Activated T-helper 1 cell treated with Interleukin-2 at 50 U/mL for 16 hours (primary cell): ENCODE measurements at places on chromosomes 2 and 18.

DNA sequence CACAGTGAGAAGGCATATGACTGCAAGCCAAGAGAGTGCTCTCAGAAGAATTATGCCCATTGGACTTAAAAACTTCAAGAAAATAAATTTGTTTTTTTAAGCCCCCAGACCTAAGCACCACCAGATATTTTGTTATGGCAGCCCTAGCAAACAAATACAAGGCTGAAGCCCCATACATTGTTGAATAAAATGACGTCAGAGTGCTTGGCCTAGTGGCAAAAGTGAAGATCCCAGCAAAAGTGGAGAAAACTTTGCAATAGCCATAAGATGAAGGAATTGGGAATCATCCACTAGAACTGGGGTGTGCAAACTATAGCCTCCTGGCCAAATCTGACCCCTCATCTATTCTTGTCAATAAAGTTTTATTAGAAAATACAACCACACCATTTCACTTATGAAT lies 517.5 kb downstream of the IRS1 start:
- DNase-seq, result no peak

GRCh38 chr2:201298462-201299052 lies 38.2 kb downstream of the CASP8 start:
- DNase-seq, result no peak

DNA sequence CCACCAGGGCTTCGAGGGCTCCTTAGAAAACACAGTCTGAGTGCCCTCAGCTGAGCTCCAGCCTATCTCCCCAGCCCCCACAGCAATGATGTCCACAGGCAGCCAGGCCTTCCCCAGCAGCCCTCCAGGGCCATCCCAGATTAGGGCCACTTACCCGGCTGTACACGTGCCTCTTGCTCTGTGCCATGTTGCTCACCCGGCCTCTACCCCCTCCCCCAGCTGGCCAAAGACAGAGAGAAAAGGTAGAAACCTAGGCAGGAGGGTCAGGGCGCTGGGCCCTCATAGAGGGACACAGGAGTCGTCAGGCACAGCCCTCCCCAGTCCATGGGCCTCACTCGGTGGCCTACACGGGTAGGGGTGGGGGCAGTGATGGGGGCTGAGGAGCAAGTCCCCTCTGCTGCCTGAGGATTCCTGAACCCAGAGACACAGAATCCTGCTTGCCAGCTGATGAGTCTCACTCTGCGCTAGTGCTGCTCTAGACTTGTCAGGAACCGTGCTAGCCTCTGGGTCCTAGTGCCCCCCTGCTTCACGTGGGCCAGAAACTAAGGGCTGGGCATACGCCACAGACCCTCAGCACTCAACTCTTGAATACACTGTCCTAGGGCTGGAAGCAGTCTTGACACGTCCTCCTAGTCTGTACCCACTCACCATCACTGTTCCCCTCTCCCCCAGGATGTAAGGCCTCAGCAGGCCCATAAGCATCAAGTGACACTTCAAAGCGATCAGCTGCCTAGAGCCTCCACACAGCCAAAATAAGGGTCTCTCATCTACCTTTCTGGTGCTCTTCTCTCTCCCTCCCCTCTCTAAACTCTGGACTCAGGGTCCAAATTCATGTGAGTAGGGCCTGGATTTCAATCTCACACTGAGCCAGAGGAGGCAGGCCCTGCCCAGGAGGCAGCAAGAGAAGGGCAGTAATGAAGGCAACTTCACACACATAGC lies at the start of gene DCTN1:
DCTN1 (minus strand) TSS at position 461 of the 939 bp plus-strand sequence; CDS start at position 187, 274 bp downstream.
- no peak for DNase-seq

DNA sequence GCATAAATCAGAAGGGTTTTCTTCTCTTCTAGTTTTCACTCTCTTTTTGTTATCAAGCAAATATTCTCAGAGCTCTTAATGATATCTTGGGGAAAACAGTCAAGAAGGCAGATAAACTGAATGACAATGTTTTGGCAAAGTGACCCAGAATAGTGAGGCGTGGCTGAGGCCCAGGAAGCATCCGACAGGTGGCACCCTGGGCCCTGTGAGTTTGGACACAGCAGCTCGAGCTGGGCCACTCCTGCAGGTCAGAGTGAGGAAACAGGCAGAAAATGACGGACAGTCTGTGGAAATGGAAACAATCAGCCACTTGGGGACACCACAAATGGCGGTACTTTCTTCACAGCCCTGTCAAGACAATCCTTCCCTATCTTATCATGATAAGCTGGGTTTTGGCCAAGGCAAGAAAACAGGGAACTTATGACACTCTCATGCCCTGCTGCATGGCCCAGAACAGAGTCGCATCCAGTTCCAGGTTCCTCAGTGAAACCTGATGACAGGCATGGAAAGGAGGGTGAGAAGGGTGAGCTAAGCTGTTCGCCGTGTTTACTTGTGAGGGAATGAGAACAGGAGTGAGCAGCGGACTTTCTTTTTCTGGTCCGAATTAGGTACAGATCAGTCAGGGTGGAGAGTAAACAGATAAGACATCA lies 32.1 kb downstream of the MRPL44 start:
- no peak for DNase-seq

GRCh38 chr2:128622955-128623620 lies 304.4 kb upstream of the HS6ST1 start:
- no peak for DNase-seq

GRCh38 chr2:223562078-223562477 lies 40.1 kb downstream of the SCG2 start:
- DNase-seq, result no peak

- DNase-seq, result no peak
Observed at GRCh38 chr2:84701880-84702279, 179.0 kb downstream of the TRABD2A start.

DNA sequence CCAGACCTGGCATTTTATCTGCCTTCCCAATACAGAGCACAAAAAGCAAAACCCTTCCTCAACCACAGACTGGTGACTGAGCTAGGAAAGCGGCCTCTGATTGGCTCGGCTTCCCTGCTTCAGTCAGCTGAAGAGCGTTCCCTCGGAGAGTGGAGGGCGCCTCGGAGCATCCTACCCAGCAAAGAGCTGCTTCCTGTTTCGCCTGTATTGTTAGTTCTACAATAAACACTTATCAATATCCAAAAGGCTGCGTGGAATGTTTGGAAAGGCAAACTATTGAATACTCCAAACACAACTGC lies 125.0 kb downstream of the CACNB4 start:
- no peak for DNase-seq

- no peak for DNase-seq
Observed at GRCh38 chr2:189175869-189176433, 3.6 kb downstream of the COL5A2 start.

DNA sequence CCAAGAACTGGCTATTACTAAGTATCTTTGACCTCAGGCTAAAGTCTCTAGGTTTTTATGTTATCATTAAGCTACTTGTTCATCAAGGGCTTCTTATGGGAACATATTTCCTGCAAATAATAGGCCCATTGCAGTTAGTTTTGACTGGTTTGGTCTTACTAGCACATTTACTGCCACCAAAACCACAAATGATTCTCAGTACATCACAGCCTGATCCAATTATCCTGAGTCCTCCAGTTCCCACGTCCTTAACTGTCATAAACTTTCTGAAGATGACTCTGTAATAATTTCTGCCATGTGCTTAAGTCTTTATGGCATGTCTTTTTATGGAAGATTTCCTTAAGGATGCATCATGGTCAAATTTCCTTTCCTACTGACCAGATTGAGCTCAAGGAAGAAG lies 123.3 kb upstream of the TANK start:
- DNase-seq, result no peak

GRCh38 chr2:128499367-128500137 lies 180.9 kb upstream of the HS6ST1 start:
- DNase-seq, result no peak

DNA sequence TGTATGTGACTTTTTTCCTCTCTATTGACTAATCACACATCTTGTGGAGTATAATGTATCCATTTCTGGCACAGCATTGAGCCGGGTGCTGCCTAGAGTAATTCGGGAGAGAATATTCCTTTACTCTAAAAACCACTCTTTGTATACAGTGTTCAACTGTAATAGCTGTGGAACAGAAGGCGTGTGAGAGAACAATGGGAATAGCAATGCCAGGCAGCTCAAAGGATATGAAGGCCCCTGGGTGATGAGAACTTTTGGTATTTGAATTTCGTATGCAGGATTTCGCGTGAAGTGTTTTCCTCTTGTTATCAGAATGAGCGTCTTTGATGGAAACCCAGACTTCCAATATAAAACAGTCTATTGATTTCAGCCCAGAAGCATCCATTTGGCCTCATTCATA lies 84.6 kb upstream of the MAP3K20 start:
- DNase-seq, result no peak

GRCh38 chr2:10062931-10063365 lies 17.3 kb downstream of the CYS1 start:
- no peak for DNase-seq

DNA sequence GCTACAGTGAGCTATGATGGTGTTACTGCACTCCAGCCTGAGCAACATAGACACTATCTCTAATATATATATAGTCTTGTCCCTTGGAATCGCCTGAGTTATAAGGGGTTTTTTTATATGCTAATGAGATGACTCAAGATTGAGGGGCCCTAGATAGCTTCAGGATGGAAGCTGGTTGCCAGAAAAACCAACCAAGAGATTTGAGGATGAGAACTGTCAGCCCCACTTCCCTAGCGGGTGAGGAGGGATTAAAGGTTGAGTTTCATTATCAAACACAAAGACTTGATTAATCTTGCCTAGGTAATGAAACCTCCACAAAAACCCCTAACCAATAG lies 12.6 kb upstream of the GALM start:
- DNase-seq, result no peak

- no peak for DNase-seq
Observed at GRCh38 chr2:11365096-11365879, 20.9 kb upstream of the ROCK2 start.

GRCh38 chr2:200042102-200042735 lies 86.8 kb downstream of the MAIP1 start:
- no peak for DNase-seq

DNA sequence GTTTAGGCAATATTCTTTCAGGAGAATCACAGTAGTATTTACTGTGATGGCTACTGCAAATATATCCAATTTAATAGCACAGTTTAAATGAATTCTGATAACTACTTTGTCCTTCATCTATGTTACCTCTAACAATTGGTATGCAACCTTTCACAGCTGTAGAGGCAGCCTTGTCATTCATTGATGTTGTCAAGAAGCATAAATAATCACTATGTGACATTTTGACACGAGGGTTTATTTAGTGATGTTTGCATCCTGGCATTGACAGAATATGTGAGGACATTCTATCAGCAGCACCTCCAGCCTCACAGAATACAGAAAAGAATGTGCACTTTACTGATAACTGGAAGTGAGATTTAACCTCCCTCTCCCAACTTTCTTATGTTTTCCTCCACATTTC lies 9.3 kb upstream of the KCNJ3 start:
- DNase-seq, result no peak

- no peak for DNase-seq
Observed at GRCh38 chr2:71925268-71926088, 222.2 kb downstream of the CYP26B1 start.

DNA sequence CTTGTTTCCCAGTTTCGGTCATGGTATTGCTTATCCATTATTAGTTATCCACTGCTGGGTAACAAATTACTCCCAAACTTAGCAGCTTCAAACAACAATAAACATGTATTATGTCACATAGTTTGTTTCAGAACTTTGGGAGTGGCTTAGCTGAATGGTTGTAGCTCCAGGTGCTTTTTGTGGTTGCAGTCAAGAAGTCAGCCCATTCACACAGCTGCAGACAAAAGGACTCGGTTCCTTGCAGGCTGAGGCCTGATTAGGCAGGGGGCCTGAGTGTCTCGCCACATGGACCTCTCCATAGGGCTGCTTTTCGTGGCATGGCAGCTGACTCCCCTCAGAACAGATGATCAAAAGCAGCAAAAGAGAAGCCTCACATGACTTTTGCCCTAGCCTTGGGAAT lies 58.2 kb upstream of the ITGA4 start:
- no peak for DNase-seq

GRCh38 chr2:142445023-142445422 lies 314.2 kb upstream of the LRP1B start:
- no peak for DNase-seq

DNA sequence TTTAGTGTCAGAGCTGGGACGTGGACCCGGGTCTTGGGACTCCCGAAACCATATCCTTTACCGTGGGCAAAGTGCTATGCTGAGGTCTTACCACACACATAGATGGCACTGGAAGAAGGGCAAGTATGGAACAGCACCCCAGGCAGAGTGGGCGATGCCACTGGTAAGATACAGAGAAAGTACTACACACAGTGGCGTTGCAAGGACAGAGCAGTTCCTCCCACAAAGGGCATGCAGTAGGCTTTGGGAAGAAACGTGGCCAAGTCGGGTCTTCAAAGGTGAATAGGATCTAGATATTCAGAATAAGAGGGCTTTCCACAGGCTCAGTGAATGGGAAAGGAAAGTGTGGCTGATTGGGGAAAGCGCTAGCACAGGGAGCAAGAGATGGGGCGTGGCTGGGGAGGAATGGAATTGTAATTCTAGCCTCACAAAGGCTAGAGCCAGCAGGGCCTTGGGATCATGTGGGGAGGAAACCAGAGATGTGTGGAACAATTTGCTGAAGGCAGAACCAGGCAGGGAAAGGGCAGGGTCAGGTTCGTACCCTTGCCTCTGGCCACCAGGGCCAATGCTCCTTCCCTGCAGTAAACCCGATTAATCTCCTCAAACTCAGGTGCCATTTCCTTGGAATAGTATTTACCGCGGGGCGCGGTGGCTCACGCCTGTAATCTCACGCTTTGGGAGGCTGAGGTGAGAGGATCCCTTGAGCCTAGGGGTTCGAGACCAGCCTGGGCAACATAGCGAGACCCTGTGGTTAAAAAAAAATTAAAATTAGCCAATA lies 36.0 kb downstream of the PCBP1 start:
- no peak for DNase-seq

DNA sequence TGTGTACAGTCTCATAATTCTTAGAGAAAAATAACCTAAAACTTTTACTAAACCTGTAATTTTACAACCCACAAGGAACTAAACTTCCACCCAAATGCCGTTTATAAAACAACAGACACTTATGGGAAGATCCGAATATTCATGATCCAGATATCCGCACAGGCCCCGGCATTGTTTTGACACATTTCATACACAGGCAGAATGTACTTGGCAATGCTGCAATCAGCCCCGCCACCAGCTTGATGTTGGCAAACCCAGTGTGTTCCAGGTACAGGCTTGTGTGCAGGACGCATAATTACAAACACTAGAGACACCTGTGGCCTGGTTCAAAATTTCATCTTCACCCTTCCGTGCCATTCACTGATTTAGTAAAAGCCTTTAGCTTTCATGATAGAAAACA lies 393.0 kb upstream of the SALL3 start:
- DNase-seq, result no peak

- no peak for DNase-seq
Observed at GRCh38 chr2:51256736-51257135, 224.8 kb upstream of the NRXN1 start.

DNA sequence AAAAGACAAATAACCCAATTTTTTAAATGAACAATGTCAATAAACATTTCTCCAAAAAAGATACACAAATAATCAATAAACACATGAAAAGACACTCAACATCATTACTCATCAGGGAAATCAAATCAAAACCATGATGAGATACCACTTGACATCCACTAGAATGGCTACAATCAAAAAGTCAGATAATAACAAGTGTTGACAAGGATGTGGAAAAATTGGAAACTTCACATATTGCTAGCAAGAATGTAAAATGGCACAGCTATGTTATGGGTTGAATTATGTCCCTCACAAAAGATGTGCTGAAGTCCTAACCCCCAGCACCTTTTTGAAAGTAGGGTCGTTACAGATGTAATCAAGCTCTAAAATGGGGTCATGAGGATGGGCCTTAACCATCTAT lies 33.2 kb downstream of the TNS1 start:
- DNase-seq, result no peak
